ENCODE measurements at places on chromosomes 3 and 15.
A peak's percentile ranks its signal among the peaks of the same experiment; 100 is the strongest.

DNA sequence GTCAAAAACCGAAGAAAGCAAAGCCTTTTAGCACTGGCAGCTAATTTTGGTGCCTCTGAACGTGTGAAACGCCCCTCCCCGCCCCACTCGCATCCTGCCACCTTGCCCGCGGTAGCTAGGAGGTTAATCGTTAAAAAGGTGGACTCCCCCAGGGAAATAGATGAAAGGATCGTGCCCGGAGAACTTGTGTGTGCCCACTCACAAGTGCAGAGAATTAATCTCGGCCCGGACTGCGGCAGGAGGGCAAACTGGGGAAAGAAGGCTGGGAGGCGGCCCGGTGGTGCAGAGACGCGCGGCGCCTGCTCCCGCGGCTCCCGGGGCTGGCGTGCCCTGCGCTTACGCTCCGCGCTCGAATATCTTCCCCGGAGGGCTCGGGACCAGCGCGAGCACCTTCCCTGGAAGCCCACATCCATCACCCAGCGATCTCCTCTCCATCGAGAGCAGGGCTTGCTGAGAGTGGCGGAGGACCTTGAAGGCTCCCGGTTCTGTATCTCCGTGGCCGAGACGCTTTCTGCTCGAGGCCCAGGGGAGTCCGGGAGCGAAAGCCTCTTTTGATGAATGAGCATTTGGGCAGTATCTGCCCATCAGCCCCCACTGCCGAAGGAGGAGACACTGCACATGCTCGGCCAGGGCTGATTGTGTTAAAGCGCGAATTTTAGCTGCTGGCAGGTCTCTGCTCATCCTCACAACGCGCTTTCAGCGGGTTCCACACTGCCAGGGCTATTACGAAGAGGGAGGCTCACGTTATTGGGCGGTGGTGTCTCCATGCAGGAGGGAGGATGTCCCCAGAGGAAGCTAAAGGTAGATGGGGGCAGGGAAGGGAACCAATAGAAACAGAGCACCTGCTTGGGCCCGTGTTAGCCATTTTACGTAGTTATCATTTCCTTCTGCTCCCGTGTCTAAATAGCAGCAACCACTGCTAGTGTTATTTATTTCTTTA is 1.3 kb upstream of the SPTSSB start:
- DNase-seq, result peak; percentile 60

- DNase-seq, result no peak
Measured at GRCh38 chr15:77021088-77021481, 26.2 kb downstream of the PSTPIP1 start.

GRCh38 chr3:196339493-196340254 is 1.5 kb upstream of the TM4SF19 start:
- DNase-seq, result no peak

GRCh38 chr15:79025201-79025600 is 65.4 kb downstream of the RASGRF1 start:
- DNase-seq, result no peak

GRCh38 chr15:58348095-58348812 is 83.5 kb upstream of the LIPC start:
- DNase-seq, result no peak

Data from glutamatergic neuron (in vitro differentiated cells).